ENCODE measurements at places on chromosomes 2 and 18.

DNA sequence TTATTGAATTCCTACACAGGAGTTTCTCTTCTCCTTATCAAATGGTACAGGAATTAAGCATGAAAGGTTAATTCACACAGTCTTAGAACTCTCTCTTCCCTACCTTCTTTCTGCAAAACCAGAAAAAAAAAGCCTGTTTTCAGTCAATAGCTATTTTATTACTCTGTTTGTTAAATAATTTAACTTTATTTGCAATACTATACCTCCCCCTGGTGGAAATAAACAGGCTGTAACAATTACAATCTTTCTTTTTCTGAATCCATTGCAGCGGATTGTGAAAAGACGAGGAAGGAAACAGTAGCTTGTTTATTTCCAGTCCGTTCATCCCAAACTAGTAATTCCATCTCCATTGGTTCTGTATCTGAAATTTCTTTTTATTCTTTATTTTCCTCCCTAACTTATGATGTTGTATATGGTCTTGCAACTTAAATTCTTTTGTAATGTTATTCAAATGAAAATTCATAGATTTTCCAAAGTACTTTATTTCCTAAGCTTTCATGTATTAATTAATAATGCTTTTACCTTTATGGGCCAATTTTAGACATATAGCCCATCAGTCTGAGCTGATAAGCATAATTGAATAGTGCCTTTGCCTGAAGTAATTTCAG is 165.2 kb downstream of the SH3BP4 start:
- no peaks in the 10 kb centered on the region for H3K36me3 ChIP-seq
- no peak overlapping the region for H3K4me3 ChIP-seq
- peaks cover 19% of the 10 kb centered on the region for H3K27me3 ChIP-seq
- no peak for DNase-seq

DNA sequence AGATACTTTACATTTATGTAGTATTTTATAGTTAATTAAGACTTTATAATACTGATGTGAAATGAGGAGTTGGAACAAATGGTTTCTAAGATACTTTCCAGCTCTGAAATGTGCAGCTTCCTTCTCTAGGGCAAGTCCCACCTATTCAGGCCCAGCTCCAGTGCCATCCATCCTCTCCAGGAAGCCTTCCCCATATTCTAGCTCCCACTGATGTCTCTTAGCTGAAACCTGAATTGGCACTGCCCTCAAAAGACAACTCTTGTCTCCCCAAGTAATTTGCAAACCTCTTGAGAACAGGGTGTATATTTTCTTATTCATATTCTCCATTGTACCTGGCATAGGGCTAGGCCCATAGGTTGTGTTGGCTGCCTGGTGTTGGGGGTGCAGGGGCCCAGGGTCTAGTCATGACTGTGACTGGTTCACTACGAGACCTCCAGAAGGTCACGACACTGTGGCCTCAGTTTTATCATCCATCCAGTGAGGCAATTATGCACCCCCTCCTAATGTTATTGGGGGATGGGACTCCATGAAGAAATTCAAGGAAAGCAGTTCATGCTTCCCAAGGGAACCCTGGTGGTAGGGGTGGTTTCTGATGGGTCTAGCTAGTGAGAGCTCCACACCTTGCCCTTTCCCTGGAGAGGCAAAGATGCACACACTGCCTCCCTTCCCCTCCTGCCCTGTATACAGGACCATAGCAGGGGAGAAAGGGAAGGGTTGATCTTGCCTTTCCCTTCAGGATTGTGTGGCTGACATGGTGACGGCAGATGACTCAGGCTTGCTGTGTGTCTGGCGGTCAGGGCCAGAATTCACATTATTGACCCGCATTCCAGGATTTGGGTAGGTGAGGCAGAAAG is 2.8 kb downstream of the WDR54 start:
- no peaks in the 10 kb centered on the region for H3K27me3 ChIP-seq
- no peak for DNase-seq

DNA sequence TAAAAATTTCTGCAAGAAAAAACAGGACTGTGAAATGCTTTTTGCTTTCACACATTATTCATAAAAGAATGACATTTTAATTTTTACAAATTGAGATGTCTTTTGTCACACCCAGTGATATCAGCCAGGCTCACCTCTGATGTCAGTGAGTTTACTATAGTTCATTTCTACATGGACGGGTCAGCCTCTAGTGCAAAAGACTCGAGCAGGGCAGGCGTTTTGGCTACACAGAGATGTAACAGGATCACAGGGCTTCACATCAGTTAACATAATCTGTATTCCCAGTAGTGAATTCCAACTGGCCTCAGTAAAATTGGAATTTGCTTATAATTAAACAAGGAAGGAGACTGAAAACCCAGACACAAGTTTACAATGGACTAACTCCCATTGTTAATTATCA is 275.6 kb upstream of the ZSWIM2 start:
- no peaks in the 10 kb centered on the region for H3K36me3 ChIP-seq
- no peak overlapping the region for H3K4me3 ChIP-seq
- no peak for DNase-seq
- H3K27ac ChIP-seq, result no peak overlapping the region

GRCh38 chr2:229921101-229921891 is 513 bp downstream of the TRIP12 start:
- no peaks in the 10 kb centered on the region for H3K36me3 ChIP-seq
- H3K27ac ChIP-seq, result peak overlapping the region; percentile 99
- peak overlapping the region; percentile 83 for H3K4me3 ChIP-seq
- DNase-seq, result peak; percentile 70
- H3K4me1 ChIP-seq, result peaks cover 63% of the 10 kb centered on the region

GRCh38 chr2:37568565-37568964 is 102.9 kb downstream of the CDC42EP3 start:
- H3K36me3 ChIP-seq, result no peaks in the 10 kb centered on the region
- no peak overlapping the region for H3K4me3 ChIP-seq
- no peak overlapping the region for H3K27ac ChIP-seq
- no peak for DNase-seq

DNA sequence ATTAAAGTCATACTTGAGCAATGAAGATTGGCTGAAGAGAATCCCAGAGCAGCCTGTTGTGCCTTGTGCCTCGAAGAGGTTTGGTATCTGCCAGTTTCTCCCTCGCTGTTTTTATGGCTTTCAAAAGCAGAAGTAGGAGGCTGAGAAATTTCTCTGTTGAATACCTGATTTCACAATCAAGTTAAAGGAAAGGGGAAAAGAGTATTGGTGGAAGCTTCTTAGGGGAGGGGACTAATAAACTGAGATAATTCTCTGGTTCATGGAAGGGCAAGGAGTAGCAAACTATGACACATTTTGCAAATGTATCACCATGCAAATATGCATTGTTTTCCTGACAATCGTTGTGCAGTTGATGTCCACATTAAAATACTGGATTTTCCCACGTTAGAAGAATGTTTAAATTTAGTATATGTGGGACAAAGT is at the start of gene IL1B:
TSS of gene IL1B (minus strand) at position 85 of the 423 bp plus-strand sequence. CDS start 550 bp downstream, outside the sequence.
- H3K27ac ChIP-seq, result no peak within 1 kb of the TSS
- DNase-seq, result no peak
- no peak within 1 kb of the TSS for H3K4me3 ChIP-seq
- no peaks in the 10 kb centered on the region for H3K4me1 ChIP-seq
- no peaks in the 10 kb centered on the region for H3K36me3 ChIP-seq

DNA sequence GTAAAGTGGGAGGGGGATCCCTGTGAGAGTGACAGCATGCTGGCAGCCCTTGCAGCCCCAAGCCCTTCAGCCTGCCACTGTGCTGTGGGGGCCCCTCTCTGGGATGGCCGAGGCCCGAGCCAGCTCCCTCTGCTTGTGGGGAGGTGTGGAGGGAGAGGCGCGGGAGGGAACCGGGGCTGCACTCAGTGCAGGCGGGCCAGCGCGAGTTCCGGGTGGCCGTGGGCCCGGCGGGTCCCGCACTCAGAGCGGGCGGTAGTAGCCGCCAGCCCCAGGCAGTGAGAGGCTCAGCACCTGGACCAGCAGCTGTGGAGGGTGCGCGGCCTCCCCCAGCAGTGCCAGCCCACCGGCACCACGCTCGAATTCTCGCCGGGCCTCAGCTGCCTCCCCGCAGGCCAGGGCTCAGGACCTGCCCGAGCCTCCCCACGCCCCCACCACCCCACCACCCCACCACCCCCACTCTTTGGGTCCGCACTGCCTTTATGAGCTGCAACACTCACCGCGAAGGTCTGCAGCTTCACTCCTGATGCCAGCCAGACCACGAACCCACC is 208.1 kb downstream of the CDH19 start:
- no peak for DNase-seq
- H3K4me1 ChIP-seq, result no peaks in the 10 kb centered on the region
- H3K4me3 ChIP-seq, result no peak overlapping the region
- no peaks in the 10 kb centered on the region for H3K36me3 ChIP-seq
- H3K27ac ChIP-seq, result no peak overlapping the region

- H3K27me3 ChIP-seq, result no peaks in the 10 kb centered on the region
- H3K27ac ChIP-seq, result no peak overlapping the region
- H3K36me3 ChIP-seq, result peaks cover 4% of the 10 kb centered on the region
- no peak for DNase-seq
Observed at GRCh38 chr2:159265171-159265576, 21.3 kb downstream of the WDSUB1 start.

DNA sequence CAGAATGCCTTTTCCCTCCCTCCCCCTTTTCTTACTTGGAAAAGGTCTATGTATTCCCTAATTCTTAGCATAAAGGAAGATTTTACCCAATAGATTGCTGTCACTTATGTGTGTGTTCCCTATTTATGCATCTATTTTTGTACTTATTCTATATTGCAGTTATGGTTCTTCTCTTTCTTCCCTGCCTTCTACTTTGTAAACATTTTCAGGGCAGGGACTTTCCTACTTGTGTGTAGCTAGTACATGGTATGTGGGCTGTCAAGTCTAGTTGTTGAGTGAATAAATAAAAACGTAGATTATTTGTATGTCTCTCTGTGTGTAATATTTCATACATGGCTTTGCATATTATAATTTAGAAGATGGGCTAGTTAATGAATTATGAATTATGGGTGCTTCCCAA is 45.3 kb downstream of the PSMD14 start:
- no peaks in the 10 kb centered on the region for H3K27me3 ChIP-seq
- H3K4me3 ChIP-seq, result no peak overlapping the region
- no peak overlapping the region for H3K27ac ChIP-seq
- peaks cover 37% of the 10 kb centered on the region for H3K4me1 ChIP-seq
